ENCODE measurements at places on chromosomes 2 and 18. TPM values are rescaled to one million over a fixed set of nuclear protein-coding genes. Genes with fewer than 3 reads are reported as not detected.

TEX44 gene
- not detected for total RNA-seq

SH2D6 gene
- total RNA-seq: not detected

ANO7 gene
- total RNA-seq: 1.3 TPM

IFIH1 gene
- 59.8 TPM for total RNA-seq

ZNF516 gene
- 20.2 TPM for total RNA-seq

ERFE gene
- total RNA-seq: 0.27 TPM

RAPH1 gene
- total RNA-seq: 0.27 TPM

CYTIP gene
- 45.5 TPM for total RNA-seq

TUBB8B gene
- total RNA-seq: not detected

MROH2A gene
- not detected for total RNA-seq

POLR1A gene
- total RNA-seq: 19.1 TPM

GCG gene
- not detected for total RNA-seq

PKDCC gene
- total RNA-seq: 0.27 TPM

CERKL gene
- total RNA-seq: under 0.01 TPM

SERPINB4 gene
- not detected for total RNA-seq

INPP5D gene
- 302 TPM for total RNA-seq

DSG4 gene
- total RNA-seq: not detected

Measured in hematopoietic multipotent progenitor cell (in vitro differentiated cells).